ENCODE measurements at places on chromosomes 11 and 22.

DNA sequence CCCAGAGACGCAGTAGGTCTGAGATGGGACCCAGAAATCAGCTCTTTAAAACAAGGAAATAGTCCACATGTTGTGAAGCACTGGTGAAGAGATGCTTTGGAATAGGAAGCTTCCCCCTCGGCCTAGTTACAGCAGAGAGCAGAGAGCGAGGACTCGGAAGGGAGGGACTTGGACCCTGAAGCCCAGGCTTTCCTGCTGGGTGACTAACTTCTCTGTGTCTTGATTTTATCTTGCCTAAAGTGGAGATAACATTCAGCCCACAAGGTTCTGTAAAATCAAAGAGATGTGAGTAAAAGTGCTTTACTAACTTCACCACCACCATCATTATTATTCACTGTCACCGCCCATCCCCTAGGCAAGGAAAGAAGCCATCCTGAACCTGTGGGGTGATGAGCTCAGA lies 58.4 kb downstream of the THAP12 start:
- no peak for ATAC-seq

DNA sequence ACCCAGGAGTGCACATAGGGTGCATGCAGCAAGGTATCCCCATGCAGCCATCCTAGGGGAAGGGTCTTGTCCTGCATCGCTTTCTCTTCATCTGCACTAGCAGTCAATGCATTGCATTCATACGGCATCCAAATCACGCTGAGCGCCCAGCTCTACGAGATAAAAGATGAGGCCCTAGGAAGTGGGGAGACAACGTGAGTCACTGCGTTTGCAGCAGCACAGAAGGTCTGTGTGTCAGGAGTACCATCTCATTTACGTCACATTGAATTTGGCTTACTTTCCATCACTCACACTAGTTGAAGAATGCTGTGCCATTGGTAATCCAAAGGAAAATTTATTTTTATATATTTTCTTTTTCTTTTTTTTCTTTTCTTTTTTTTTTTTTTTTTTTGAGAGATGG lies 2.5 kb upstream of the ST14 start:
- ATAC-seq = no peak

GRCh38 chr11:3947061-3947460 lies 91.6 kb downstream of the STIM1 start:
- peak; percentile 34 for ATAC-seq

DNA sequence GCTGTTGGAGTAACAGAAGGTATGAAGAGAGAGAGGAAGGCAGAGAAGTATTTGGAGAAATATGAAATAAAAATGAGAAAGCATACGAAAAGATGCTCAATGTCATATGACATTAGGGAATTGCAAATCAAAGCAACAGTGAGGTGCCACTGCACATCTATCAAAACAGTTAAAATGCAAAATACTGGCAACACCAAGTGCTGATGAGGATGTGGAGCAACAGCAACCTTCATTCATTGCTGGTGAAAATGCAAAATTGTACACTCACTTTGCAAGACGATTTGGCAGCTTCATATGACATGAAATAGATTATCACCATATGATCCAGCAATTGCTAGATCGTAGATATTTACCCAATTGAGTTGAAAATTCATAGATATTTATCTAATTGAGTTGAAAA lies 9.4 kb upstream of the SPDYC start:
- no peak for ATAC-seq

GRCh38 chr11:37657645-37658044 lies 1059.6 kb upstream of the RAG2 start:
- ATAC-seq = no peak

GRCh38 chr11:8287703-8288102 lies 24.0 kb upstream of the LMO1 start:
- peak; percentile 5 for ATAC-seq

GRCh38 chr11:134050541-134051383 lies 18.1 kb upstream of the JAM3 start:
- peak; percentile 89 for ATAC-seq

- ATAC-seq = no peak
Measured at GRCh38 chr11:125401746-125402145, 94.3 kb downstream of the FEZ1 start.

GRCh38 chr22:19691721-19692341 lies 22.5 kb upstream of the SEPTIN5 start:
- ATAC-seq = peak; percentile 69

- no peak for ATAC-seq
Measured at GRCh38 chr11:80872116-80872728, 1431.4 kb upstream of the TENM4 start.

GRCh38 chr22:19527861-19528417 lies 3.7 kb upstream of the CLDN5 start:
- ATAC-seq = no peak

- ATAC-seq = peak; percentile 92
Measured at GRCh38 chr11:8863838-8864237, 47.2 kb upstream of the AKIP1 start.

GRCh38 chr11:77775936-77776335 lies 44.6 kb downstream of the RSF1 start:
- ATAC-seq = no peak

GRCh38 chr11:29682856-29683255 lies 334.0 kb downstream of the KCNA4 start:
- no peak for ATAC-seq

DNA sequence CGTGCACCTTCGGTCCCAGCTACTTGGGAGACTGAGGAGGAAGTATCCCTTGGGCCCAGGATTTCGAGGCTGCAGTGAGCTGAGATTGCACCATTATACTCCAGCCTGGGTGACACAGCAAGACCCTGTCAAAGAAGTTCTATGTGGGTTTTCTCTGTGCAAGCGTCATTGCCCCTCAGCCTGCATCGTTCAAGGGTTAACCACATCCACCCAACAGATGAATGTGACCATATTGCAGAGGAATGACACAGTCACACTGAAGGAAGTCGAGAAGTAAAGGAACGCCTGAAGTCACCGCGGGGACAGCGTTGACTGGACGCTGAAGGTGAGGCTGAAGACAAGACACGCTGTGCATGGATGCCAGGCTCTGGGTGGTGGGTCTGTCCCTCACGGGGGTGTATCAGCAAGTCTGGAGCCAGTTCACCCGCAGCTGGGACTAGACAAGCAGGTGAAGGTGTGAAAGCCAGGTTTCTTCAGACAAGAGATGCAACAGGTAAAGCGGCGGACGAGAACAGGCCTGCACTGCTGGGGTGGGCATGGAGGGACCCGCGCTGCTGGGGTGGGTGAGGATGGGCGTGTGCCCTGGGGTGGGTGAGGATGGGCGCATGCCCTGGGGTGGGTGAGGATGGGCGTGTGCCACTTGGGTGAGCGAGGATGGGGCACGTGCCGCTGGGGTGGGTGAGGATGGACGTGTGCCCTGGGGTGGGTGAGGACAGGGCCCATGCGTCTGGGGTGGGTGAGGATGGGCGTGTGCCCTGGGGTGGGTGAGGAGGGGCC lies 36.5 kb upstream of the TOLLIP start:
- ATAC-seq = no peak

- peak; percentile 52 for ATAC-seq
Measured at GRCh38 chr11:102666331-102666957, 39.1 kb downstream of the MMP27 start.

- no peak for ATAC-seq
Measured at GRCh38 chr11:10941414-10941813, 83.6 kb upstream of the ZBED5 start.

- no peak for ATAC-seq
Measured at GRCh38 chr11:113161711-113162591, 152.4 kb upstream of the TTC12 start.

- no peak for ATAC-seq
Measured at GRCh38 chr11:27705873-27706820, 5.9 kb upstream of the BDNF start.

DNA sequence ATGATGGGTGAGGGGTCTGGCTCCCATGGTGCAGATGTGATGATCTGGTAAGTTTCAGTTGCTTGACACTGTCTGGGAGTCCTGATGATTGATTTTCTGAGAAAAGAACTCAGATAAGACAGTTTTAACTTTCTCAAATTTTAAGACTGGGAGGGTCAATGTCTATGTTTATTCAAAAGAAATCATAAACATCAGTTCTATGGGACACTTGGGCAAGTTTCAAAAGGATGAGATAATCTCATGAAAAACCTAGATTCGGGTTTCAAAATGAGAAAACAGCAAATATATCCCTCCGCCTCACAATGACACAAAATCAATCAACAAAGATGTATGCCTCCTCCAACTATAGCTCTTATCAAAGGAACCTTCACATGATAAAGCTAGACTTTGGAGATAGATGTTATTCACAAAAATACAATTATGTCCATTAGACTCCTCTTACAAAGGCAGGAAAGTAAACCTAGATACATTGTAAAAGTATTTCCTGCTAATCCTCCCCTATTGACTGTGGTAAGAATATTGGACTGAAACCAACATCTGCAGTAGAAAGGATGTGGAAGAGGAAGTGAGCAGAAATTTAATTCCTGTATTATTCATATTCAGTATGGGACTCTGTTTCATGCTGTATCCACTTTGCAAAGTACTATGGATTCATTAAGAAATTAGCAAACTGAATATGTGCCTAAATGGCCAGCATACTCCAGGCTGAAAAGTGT lies 21.6 kb downstream of the SVIP start:
- peak; percentile 60 for ATAC-seq

DNA sequence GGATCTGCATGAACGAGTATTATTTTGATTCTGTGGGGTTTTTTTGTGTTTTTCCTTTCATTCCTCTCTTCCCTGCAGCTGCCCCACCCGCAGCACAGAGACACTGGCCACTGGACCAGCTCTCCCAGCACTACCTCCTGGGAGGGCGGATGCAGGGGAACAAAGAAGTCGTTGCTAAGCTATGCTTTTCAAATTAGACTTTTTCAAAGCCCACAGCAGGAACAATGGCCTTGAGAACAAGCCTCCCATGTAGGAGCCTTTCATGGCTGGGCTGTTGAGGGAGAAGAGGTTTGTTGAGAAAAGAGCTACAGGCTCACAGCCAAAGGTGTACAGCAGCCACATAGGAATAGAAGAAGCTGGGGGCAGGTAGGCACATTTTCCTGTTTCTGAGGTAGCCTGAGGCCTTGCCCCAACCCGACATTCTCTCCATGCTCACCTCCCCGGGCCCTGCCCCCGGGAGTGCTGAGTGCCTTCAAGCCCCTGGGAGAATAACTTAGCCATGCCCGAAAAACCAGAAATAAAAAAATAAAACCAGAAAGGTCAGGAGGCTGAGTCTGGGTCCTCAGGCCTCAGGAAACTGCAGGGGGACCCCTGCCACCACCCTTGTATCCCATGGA lies 20.5 kb upstream of the SYT12 start:
- ATAC-seq = no peak

DNA sequence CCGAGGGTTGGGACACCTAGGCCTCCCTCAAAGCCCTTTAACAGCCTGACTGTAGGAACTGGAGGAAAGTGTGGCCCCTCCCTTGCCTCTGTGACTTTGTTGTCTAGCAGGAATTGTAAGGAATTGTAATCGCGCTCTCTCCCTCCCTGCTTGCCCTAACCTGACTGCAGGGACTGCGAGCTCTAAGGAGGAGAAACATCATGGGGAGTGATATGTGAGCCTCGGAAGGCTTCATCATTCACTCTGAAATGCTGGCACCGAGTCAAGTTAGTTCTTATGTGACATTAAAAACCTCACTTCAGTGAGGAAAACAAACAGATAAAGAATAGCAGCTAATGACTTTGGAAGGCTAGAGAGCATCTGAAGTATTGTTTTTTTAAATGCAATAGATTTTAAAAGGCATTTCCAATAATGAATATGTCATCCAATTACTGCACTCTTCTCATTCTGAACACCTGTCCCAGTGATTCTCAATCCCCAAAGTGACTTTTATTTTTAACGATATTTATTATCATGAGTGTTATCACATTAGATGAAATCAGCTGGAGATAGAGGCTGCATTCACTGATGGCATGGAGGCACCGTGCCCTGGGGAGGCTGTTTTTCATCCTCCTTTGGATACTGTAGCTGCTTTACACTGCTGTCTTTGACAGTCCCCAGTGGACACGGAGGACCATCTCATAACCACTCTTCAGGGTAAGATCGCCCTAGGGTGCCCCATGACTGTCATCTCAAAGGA lies 58.5 kb upstream of the NTM start:
- peak; percentile 39 for ATAC-seq

DNA sequence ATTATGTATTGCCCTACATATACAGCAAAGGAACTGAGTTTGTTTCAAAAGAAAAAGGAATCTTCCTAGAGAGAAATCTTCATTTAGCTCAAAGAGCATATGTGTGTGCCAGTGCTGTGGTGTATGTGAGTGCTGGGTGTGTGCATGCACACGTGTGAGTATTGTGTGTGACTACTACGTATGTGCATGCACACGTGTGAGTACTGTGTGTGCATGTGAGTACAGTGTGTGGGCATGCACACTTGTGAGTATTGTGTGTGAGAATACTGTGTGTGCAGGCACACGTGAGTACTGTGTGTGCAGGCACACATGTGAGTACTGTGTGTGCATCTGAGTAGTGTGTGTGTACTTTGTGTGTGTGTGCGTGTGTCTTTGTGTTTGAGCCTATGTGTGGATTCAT lies 651.0 kb upstream of the B3GAT1 start:
- no peak for ATAC-seq

DNA sequence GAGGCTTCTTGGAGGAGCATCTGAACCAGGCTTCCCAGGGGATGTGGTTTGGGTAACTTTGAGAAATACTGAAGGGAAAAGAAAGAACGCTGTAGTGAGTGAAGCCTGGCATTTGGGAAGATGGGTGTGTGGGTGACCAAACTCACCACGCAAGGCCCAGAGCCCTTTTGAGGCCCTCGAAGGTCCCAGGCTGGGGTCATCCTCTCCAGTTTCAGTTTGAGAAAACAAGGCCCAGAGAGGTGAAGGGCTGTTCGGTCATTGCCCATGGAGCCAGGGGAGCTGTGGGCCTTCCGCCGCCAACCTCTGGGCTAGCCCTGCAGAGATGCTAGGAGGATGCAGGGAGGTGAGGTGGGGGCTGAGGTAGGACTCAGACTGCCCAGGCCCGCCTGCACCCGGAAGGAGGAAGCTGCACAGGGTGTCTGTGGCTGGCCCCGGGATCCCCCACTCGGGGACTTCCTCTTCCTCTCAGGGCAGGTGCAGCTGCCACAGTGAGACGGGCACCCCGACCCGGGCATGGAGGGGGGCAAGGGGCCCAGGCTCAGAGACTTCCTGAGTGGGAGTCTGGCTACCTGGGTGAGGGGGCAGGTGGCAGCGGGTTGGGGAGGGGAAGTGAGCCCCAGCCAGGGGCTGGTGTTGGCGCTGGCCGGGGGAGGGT lies at the start of gene CCDC88B:
CCDC88B (plus strand) TSS at position 451 of the 655 bp plus-strand sequence; CDS start at position 514, 63 bp downstream.
- peak; percentile 13 for ATAC-seq

DNA sequence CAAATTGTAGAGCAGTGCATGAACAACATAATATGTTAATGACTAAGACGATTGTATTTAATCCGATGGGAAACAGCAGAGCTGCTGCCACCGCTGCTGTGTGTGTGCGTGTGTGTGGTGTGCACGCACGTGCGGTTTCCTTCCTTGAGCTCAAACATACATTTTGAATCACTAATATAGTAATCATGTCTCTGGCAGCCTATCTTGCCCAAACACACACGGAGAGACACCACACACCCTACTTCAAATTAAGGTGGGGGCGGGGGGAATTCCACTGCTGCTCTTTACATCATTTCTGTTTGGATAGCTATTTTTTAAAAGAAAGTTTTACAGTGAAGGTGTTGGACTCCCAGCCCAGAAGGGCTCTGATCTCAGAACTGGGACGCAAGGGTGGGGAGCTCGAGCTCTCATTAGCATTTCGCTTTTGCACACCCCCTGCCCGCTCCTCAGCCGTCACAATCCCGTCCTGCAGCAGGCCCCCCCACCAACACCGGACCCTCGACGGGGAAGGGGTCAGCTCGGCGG lies 651 bp upstream of the FAM83F start:
- peak; percentile 30 for ATAC-seq

All from esophagus mucosa (tissue), 1 donor.